Ovary (tissue), 10 donors: ENCODE measurements at places on chromosomes 5 and 9. TPM values are rescaled to one million over a fixed set of nuclear protein-coding genes. Genes with fewer than 3 reads are reported as not detected.

GRCh38 chr9:73239570-73240265, 88.1 kb downstream of the ANXA1 start:
- no peaks in the 10 kb centered on the region for H3K4me1 ChIP-seq
- no peak overlapping the region for H3K4me3 ChIP-seq
- DNase-seq: no peak
- H3K27me3 ChIP-seq: no peaks in the 10 kb centered on the region

GRCh38 chr9:127654619-127655018, 42.5 kb downstream of the STXBP1 start:
- no peak overlapping the region for H3K27ac ChIP-seq
- no peaks in the 10 kb centered on the region for H3K4me1 ChIP-seq
- no peak for DNase-seq
- H3K27me3 ChIP-seq: no peaks in the 10 kb centered on the region
- H3K4me3 ChIP-seq: no peak overlapping the region

DNA sequence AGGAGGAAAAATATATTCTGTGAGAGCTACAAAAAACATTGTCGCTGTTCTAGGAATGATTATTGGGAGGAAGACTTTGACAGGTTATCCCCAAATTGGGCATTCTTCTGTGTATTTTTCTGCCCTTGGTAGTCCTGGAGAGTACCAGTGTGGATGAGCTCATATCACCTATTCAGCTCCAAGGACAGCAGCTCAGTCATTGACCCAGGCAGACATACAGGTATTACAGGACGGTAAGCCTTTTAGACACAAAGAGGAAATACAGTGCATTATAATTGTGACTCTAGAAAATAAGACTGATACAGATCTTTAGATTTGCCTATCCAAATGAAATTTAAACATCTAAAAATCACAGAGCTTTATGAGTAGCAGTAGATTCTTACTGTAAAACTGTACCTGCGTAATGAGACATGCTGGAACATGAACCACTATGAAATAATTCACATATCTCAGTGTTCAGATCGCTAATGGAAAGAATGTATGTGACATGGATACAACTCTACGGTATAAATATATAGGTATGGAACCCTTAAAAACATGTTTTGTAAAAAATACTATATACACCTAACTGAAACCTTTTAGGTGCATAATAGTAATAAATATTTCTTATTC, 56.0 kb downstream of the PLK2 start:
- no peaks in the 10 kb centered on the region for H3K36me3 ChIP-seq
- no peak for DNase-seq
- no peak overlapping the region for H3K4me3 ChIP-seq
- no peak overlapping the region for H3K27ac ChIP-seq
- H3K4me1 ChIP-seq: no peaks in the 10 kb centered on the region

- no peaks in the 10 kb centered on the region for H3K36me3 ChIP-seq
- no peak overlapping the region for H3K27ac ChIP-seq
- no peaks in the 10 kb centered on the region for H3K4me1 ChIP-seq
- H3K27me3 ChIP-seq: no peaks in the 10 kb centered on the region
- DNase-seq: no peak
- no peak overlapping the region for H3K4me3 ChIP-seq
Measured at GRCh38 chr5:125286271-125286670, 539.8 kb upstream of the ZNF608 start.

DNA sequence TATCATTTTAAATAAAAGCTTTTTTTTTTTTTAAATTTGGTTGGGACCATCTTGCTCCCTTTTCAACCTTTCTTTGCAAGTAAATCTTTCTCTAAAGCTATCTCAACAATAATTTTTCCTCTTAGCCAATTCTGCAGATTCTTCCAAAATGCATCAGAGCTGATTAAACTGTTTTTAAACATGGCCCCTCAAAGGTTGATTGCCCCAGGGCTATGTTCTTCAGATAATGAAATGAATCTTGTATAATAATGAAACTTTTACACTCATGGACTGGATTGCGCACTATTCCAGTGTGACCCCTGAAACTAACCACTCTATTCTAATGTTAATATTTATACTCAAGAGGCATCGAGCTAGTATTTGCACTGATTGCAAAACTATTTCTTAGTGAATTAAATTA, 222.8 kb upstream of the PRDM9 start:
- H3K27ac ChIP-seq: no peak overlapping the region
- H3K27me3 ChIP-seq: no peaks in the 10 kb centered on the region
- no peak for DNase-seq

DNA sequence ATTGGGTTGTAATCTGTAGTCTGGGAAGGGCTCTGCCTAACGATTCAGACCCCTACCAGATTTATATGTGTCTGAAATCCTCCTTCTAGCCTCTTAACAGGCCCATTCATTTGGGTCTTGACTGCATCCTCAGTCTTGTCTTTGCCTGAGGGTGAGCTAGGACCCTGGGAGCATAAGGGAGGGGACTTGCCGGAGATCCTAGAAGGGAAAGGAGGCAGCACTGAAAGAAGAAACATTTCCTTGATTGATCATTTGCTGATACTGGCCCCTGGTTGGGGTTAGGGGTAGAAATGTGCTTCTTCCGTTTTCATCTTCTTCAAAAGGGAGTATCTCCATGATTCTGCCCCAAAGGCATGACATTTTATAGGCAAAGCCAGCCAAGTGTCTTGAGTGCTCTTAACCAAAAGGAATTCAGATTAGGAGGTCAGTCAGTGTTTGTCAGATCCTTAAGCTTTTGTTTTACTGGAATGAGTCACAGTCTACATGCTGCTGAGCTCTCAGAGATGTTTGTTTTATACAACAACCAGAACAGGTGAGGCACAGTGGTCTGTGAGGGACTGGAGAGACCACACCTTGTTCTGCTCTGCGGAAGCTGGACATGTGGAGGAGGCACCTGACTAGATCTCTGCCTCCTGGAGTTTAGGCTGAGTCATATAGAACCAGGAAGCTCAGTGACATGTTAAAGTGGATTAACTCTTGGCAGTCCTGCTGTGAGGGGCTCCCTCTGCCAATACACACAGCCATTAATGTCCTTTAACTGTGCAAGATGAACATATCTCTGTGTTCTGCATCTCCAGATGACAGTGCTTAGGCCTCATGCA, 37.7 kb downstream of the PCDHAC2 start:
- H3K27me3 ChIP-seq: no peaks in the 10 kb centered on the region
- H3K4me3 ChIP-seq: no peak overlapping the region
- no peaks in the 10 kb centered on the region for H3K4me1 ChIP-seq
- H3K36me3 ChIP-seq: no peaks in the 10 kb centered on the region

DNA sequence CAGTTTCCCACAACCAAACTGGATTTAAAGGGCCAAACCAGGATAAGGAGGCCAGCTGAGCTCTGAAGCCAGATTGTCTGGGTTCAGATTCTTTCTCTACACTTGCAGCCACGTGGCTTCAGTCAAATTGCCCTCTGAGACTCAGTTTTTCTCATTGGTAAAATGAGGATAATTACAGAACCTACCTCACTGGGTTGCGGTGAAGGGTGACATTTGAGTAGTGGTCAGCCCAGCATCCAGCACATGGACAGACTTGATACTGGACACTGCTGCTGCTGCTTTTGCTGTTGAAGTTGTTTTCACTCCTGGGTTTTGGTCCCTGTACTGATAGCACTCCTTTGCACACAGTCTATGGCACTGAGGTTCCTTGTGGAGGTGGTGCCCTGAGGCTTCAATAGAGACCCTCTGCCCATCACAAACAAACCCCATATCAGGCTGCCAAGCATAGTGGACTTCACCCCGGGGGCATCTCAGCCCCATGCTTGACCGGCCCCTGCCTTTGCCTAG, 25.7 kb upstream of the CDKN2AIPNL start:
- peaks cover 12% of the 10 kb centered on the region for H3K4me1 ChIP-seq
- H3K4me3 ChIP-seq: no peak overlapping the region
- no peaks in the 10 kb centered on the region for H3K36me3 ChIP-seq
- no peak overlapping the region for H3K27ac ChIP-seq

- peaks cover 5% of the 10 kb centered on the region for H3K4me1 ChIP-seq
- no peaks in the 10 kb centered on the region for H3K27me3 ChIP-seq
- no peak overlapping the region for H3K27ac ChIP-seq
- no peak overlapping the region for H3K4me3 ChIP-seq
- H3K36me3 ChIP-seq: no peaks in the 10 kb centered on the region
- DNase-seq: no peak
Measured at GRCh38 chr5:143183989-143184388, 219.5 kb downstream of the NR3C1 start.

DNA sequence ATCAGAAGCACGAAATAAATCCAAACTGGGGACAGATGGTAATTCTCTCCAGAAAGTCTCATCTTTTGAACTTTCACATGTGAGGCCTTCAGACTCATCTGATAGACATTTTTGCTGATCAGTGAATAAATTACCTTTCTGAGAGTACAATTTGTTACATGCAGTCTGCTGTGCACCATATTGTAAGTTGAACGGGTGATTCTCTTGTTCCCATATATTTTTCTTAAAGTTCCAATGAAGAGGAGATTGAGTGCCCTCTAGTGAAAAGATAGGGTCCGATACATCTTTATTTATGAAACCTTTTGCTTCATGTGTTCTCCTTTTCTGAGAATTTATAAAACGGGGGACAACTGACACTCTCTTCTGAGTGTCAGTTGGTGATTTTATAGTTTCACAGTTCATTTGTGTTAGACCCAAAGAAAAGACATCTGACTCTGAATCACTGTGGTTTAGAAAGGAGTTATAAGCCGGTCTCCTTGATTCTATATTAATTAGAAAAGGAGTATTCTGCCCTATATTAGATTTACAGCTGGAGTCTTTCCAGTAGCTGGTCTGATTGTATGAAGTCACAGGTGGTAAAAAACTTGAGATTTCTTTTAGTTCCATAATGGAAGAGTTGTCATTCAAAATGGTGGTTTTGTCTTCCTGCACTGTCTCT, 30.4 kb downstream of the GNG10 start:
- H3K27me3 ChIP-seq: no peaks in the 10 kb centered on the region
- no peaks in the 10 kb centered on the region for H3K4me1 ChIP-seq
- no peak overlapping the region for H3K4me3 ChIP-seq

- no peak for DNase-seq
- H3K4me3 ChIP-seq: no peak within 1 kb of the TSS
- H3K27ac ChIP-seq: no peak within 1 kb of the TSS
- H3K36me3 ChIP-seq: no peaks in the 10 kb centered on the region
- no peaks in the 10 kb centered on the region for H3K27me3 ChIP-seq
Measured at GRCh38 chr5:140875085-140876065, at the start of gene PCDHA12. Gene PCDHA12 (plus strand): TSS chr5:140875308. CDS start chr5:140875473, 165 bp downstream.

GRCh38 chr5:29277642-29278041, 1915.8 kb upstream of the CDH6 start:
- no peaks in the 10 kb centered on the region for H3K27me3 ChIP-seq
- no peak overlapping the region for H3K4me3 ChIP-seq
- H3K27ac ChIP-seq: no peak overlapping the region
- H3K36me3 ChIP-seq: no peaks in the 10 kb centered on the region
- DNase-seq: no peak

The OR1Q1 gene
- not detected for total RNA-seq

The CATSPER3 gene
- 0.51 TPM for total RNA-seq

The CCDC192 gene
- 0.84 TPM for total RNA-seq
